Hypothalamus (tissue), 51 donors: ENCODE measurements at places on chromosomes 6 and 20.
A peak's percentile ranks its signal among the peaks of the same experiment; 100 is the strongest.

DNA sequence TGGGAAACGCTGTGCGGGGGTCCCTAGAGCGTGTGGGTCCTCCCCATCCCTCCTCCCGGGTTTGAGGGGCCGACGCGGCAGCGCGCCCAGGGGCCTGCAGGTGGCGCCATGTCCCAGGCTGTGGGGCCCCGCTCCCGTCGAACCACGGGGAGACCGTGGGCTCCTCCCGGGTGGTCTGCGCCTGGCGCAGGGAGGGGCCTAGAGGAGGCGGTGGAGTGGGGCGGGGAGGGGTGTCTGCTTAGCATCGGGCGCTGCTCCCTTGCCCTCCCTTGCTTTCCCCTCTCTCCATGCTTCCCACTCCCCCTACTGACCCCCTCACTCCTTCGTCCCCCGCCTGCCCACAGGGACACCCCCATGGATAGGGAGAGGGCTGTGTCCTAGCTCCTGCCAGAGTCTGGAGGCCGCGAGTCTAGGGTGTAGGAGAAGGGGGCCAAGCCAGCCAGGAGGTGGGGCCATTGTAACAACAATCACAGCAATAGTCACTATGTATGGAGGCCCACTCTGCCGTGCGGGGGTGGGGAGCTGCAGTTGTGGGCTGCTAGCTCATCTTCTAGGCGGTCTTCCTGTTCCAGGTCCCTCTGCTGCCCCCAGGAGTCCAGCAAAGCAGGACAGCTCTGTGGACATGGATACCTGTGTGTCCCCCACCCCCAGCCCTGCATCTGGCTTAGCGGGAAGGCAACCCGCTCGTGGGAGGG is 51.7 kb downstream of the CHMP4B start:
- DNase-seq = peak; percentile 3

GRCh38 chr6:14380901-14381828 is 263.6 kb downstream of the CD83 start:
- DNase-seq = no peak

- no peak for DNase-seq
Observed at GRCh38 chr6:43291708-43292107, 6.4 kb upstream of the SLC22A7 start.

GRCh38 chr20:63487116-63487764 is 11.6 kb downstream of the EEF1A2 start:
- no peak for DNase-seq

DNA sequence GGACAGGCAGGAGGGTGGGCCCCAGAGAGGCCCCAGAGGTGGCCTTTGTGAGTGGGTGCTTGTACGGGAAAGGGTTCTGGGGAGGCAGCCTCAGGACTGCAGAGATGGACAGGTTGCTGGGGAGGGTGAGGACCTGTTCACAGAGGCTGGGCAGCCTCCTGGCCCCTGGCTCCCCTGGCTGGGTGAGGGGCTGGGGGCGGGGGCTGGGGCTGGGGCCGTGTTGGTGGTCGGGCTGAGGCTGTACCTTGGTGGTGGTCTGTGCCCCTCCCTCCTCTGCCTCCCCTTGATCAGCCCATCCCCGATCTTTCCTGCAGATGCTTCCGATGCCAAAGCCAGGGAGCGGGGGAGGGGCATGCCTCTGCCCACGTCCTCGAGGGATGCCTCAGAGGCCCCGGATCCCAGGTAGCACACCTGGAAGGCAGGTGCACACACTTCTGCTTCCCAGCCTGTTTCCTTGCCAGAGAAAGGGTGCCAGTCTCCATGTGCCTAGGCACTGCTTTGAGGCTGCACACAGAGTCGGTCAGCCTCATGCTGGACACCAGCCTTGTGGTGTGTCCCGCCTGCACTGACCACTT is 4.8 kb downstream of the TCEA2 start:
- no peak for DNase-seq

- DNase-seq = no peak
Observed at GRCh38 chr6:42440778-42441696, 10.7 kb downstream of the TRERF1 start.

DNA sequence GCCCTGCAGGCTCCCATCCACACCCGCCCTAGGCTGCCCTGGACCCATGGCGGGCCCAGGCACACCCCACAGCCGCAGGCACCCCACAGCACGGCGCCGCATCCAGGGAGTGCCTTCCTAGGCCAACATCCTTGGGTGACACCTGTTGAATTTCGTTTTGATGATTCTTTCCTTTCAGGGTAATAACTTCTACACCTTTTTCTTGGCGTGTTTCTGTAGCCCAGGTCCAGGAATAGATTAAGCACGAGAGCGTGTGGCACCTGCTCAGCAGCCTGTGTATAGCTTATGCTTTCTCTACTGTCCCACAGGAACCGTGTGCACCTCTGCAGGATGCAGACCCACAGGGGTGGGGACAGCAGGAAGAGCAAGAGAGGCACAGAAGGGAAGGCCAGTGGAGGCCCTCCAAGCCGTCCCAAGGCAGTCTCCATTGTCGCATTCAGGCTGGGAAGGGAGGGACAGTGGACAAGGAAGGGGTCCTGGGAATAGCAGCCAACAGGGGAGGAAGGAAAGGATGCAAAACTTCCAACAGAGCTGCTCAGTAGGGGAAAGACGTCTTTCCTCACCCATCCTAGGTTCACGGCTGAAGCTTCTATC is 118.1 kb upstream of the AFDN start:
- DNase-seq = no peak

- no peak for DNase-seq
Observed at GRCh38 chr6:143429970-143430369, 20.5 kb downstream of the ADAT2 start.

- no peak for DNase-seq
Observed at GRCh38 chr6:111534231-111534751, 51.3 kb upstream of the REV3L start.
